Fibroblast of skin of abdomen (primary cell): ENCODE measurements at places on chromosomes 7 and 10.

- DNase-seq, result no peak
Measured at GRCh38 chr7:8627325-8627724, 193.9 kb downstream of the NXPH1 start.

DNA sequence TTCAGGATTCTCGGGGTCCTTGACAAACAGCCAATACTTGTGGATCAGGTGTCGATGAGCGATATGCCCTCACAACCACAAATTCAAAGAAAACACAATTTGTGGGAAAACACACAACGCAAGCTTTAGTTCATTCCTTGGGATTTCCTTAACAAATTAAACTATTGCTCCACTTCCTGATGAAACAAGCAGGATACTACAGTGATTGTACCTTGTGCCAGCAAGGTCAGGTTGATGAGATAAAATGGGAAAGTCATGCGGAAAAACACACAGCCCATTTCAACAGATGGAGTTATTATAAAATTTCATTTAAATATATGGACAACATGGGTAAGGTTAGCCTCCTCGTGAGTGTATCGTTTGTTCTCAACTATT is 8.8 kb upstream of the RHOBTB1 start:
- no peak for DNase-seq

GRCh38 chr10:69123306-69123746 is 652 bp upstream of the VPS26A start:
- DNase-seq, result peak; percentile 66

GRCh38 chr7:151796091-151796870 is 80.6 kb downstream of the PRKAG2 start:
- no peak for DNase-seq

DNA sequence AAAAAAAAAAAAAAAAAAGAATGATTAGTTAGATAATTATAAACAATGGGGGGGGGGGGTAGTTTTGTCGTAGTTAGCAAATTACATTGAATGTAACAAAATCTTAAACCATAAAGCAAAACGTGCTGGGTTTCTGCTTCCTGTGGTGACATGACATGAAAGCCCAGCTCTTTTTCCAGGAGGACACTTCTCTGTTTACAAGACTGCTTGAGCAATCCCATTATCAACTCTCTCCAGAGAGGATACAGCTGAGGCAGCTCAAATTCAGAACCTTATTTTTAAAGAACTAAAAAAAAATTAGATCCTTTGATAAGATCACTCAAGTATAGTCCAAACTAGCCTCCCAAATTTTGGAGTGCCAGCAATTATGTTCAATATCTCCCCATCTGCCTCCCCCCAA is 58.6 kb downstream of the ADRB1 start:
- DNase-seq, result no peak

GRCh38 chr10:69996611-69997010 is 56.0 kb upstream of the MACROH2A2 start:
- no peak for DNase-seq

GRCh38 chr10:108241166-108241565 is 1076.7 kb upstream of the SORCS1 start:
- DNase-seq, result no peak

- DNase-seq, result peak; percentile 90
Measured at GRCh38 chr10:48589266-48589665, 15.6 kb downstream of the ARHGAP22 start.

- DNase-seq, result no peak
Measured at GRCh38 chr7:149794661-149795060, 21.3 kb upstream of the ZNF467 start.
